ENCODE measurements at places on chromosomes 3 and 15. TPM values are rescaled to one million over a fixed set of nuclear protein-coding genes. Genes with fewer than 3 reads are reported as not detected.
A peak's percentile ranks its signal among the peaks of the same experiment; 100 is the strongest.

GRCh38 chr15:53059273-53060043, 269.3 kb upstream of the ONECUT1 start:
- DNase-seq, result no peak

DNA sequence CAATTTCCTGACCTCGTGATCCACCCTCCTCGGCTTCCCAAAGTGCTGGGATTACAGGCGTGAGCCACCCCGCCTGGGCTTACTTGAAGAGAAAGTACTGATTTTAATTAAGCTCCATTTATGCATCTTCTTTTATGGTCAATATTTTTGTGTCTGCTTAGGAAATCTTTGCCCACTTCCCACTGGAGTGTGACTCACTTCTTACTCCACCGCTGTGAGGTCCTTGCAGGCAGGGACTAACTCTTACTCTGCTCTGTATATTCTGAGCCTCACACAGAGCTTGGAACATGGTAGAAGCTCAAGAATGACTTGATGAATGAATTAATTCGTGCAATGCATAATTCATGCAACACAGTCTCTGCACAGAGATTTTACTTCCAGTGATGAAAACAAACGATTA, 2.9 kb upstream of the TM4SF19 start:
- DNase-seq, result no peak

- DNase-seq, result no peak
Observed at GRCh38 chr15:60535265-60535664, 56.3 kb upstream of the ICE2 start.

DNA sequence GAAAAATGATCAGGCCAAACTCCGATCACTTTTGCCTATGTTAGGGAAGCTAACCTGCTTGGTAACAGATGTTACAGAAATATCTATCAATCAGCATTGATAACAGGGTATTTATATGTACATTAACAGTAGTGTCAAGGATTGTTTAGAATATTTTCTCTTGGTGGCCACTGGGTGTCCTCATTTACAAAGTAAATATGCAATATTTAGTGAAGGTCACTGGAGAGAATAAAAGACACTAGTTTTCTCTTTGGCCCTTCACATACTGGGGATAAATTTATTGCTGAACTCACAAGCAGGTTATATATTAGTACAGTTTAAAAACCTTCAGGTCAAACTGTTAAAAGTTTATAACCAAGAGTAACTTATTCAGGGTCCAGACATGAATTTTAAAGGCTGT, 69.0 kb downstream of the TIGIT start:
- no peak for DNase-seq

DNA sequence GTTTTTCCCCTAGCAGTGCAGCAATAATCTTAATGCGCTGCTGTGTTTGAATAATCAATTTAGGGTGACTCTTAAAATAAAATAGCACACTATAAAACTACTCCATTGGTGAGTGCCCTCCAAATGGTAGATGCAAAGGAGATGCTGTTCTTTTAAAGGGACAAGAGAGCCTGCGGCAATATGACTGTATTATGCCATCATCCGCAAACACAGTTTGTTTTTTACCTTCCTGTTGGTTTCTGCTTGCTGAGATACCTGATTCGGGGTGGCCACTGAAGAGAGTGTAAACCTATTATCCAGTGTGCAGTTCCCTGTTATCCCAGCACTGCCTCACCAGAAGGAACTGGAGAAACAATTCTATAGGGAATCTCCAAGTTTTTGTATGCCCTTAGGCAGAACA, 523.1 kb upstream of the TGFBR2 start:
- DNase-seq, result no peak

DNA sequence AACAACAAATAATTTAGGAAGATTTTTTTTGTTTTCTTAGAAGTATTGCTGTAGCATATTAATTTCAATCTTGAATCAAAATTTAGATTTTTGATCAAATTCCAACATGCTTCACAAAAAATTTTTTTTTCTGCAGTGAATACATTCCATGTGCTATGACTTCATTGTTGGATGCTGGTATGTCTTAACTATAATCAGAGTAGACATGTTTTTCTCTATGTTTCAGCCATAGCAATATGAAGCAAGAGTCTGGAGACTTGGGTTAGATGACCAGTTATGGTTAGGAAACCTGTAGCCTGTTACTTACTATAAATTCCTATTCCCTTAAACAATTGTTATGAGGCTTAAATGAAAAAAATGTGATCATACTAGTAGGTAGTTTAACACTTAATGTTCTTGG, 176.1 kb upstream of the CHL1 start:
- no peak for DNase-seq

- DNase-seq, result no peak
Observed at GRCh38 chr3:61264281-61264680, 13.0 kb upstream of the FHIT start.

DNA sequence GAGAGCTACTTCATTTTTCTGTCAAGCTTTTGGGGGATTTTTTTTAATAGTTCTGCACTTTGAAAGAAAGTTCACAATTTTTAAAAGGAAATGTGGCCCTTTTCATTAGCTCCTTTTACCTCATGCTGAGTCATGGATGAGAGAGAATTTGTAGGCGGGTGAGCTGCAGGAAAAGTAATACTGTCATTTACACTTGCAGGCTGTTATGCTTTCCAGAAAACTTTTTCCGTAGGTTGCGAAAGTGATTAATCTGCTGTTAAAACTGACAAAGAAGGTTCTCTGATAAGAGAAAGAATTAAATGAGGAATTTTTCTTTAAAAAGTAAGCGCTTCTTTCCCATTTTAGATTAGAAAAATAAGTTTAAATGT, 430.2 kb downstream of the LPP start:
- DNase-seq, result peak; percentile 46

- peak; percentile 92 for DNase-seq
Observed at GRCh38 chr3:39288300-39288808, 8.5 kb upstream of the CX3CR1 start.

DNA sequence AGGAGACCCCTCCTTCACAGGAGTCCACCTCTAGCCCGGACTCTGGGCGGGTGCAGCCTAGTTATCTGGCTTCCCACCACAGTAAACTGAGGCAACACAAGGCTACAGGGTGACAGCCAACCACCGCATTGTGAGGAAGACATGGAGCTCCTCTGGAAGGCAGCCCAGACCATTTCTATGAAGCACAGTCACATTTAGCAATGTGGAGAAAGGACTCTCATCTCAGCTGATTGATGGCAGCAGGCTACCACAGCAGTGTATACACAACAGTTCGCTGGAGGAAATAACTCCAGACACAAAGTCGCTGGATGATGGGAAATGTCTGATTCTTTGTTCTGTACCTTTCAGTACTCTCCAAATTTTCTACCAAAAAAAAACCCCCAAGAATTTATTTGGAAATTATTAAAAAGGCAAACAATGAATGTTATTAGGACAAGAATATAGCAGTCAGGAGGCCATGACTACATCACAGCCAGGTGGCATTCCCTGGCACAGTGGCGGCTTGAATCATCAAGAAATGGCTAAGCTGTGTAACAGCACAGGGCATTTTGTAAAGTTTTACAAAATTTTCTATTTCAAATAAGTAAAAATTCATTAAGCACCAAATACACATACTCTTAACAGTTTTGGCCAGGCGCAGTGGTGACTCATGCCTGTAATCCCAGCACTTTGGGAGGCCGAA, 40.1 kb downstream of the FAN1 start:
- DNase-seq, result no peak

DNA sequence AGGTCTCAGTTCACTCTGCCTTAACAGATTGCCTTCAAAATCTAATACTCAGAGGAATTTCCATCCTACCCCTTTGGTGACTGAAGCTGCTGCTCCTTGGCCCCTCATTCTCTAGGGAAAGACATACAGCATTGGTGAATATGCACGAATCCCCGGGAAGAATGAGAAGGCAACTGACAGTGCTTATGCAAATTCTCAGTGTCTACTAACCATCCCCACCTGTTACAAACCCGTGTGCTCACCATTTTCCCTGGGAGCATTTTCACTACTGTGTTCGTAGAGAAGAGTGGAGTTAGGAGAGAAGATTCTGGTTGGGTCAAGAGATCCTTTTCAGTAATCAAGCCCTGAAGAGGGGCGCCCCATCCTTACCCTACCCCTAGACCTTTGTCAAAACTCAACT, 37.7 kb downstream of the SYNM start:
- no peak for DNase-seq

DNA sequence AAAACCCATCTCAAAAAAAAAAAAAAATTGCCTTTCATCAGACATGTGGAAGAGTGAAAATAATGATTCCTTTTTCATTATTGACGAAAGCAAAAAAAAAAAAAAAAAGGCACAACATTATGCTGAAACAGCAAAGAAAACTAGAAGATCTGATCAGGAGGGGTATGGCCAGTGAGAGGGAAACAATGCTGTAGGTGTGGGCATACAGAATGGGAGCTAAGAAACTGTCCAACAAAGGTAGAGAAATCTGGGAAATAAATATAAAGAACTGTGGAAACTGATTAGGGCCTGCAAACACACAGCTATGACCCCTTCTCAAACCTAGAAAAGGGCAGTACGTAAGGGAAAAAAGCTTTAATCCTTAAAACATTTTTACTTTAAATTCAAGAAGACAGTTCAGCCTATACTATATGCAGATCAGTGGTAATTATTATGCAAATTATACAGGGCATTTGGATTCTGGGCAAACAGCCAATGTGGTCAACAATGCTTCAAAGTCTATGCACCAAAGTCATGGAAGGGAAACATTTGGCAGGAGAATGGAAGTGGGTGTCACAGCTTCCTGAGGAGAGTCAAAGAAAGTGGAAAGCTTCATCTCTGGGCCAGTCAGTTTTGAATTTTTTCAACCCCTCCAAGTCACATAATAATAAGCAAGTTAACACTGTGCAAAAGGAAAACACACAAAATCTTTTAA, 68.3 kb upstream of the SLC12A8 start:
- DNase-seq, result no peak

GRCh38 chr15:75659928-75660645, 12.4 kb downstream of the SNX33 start:
- DNase-seq, result no peak

DNA sequence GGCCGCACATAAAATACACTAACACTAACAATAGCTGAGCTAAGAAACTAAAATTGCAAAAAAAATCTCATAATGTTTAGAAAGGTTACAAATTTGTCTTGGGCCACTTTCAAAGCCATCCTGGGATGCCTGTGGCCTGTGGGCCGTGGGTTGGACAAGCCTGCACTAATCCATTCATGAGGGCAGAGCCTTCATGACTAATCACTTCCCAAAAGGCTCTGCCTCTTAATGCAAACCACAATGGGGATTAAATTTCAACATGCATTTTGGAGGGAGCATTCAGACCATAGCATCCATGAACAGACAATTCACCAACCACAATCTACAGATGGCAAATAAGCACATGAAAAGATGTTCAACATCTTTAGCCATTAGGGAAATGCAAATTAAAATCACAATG, 128.2 kb downstream of the SUCLG2 start:
- DNase-seq, result no peak

GRCh38 chr3:33141006-33141405, 27.2 kb downstream of the CRTAP start:
- DNase-seq, result no peak

DISP2 gene
- 0.69 TPM for total RNA-seq

PPP1R14D gene
- not detected for total RNA-seq

IL17RD gene
- total RNA-seq, result 18.9 TPM

LINGO1 gene
- total RNA-seq, result 3.9 TPM

USP50 gene
- 1.1 TPM for total RNA-seq

CFAP100 gene
- total RNA-seq, result not detected

CAPN3 gene
- 12.9 TPM for total RNA-seq

SACM1L gene
- total RNA-seq, result 53.1 TPM

LYZL4 gene
- total RNA-seq, result not detected

OSTN gene
- not detected for total RNA-seq
